Type B pancreatic cell (in vitro differentiated cells): ENCODE measurements at places on chromosomes 7 and 10. TPM values are rescaled to one million over a fixed set of nuclear protein-coding genes. Genes with fewer than 3 reads are reported as not detected.

Gene SVOPL
- 0.81 TPM in 1 of 2 replicates, not detected in the other for total RNA-seq

Gene ZNF804B
- total RNA-seq = 0.07 TPM in 1 of 2 replicates, not detected in the other

DNA sequence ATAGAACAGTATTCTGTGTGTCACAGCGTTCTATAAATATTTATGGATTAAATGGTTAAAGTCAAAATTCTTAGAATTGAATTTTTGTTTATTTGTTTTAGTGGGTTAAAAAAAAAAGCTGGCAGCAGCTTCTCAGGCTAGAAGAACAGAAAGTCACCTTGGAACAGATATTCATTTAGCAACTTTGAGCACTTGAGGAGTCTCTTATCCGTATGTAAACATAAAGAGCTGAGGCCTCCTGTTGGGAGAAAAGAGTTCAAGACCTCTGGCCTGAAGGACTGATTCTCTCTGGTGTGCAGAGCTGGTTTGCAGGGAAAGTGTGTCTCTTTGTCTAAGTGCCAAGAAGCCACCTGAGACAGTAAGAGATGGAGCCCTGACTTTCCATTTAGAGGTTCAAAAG is 109.9 kb downstream of the HERPUD2 start:
- DNase-seq = no peak

DNA sequence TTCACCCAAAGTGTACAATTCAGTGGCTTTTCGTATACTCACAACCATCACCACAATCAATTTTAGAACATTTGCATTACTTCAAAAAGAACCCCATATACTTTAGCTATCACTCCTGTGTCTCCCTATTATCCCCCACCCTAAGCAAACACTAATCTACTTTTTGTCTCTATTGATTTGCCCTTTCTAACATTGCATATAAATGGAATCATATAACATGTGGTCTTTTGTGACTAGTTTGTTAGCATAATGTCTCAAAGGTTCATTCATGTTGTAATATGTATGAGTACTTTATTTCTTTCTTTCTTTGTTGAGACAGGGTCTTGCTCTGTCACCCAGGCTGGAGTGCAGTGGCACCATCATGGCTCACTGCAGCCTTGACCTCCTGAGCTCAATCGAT is 21.0 kb upstream of the DNAJC12 start:
- no peak for DNase-seq

DNA sequence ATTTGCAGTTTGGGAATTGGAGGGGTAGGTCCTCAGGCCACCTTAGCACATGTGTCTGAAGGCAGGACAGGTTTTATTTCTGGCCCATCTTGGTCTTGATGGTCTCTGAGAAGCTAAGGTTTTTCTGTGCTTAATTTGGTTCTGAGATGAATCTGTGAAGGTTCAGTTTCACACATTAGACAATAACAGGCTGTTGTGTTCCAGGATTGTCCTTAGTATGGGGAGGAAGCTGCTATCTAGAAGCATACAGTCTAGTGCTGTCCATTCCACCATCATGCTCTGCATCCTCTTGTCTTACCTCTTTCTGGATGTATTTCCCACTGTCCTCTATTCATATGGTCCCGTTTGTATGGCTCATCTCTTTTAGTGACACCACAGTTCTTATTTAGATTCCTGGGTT is 7.1 kb downstream of the UBE2D1 start:
- no peak for DNase-seq

Gene NOS3
- 0.21 and 1.7 TPM in 2 replicates for total RNA-seq

DNA sequence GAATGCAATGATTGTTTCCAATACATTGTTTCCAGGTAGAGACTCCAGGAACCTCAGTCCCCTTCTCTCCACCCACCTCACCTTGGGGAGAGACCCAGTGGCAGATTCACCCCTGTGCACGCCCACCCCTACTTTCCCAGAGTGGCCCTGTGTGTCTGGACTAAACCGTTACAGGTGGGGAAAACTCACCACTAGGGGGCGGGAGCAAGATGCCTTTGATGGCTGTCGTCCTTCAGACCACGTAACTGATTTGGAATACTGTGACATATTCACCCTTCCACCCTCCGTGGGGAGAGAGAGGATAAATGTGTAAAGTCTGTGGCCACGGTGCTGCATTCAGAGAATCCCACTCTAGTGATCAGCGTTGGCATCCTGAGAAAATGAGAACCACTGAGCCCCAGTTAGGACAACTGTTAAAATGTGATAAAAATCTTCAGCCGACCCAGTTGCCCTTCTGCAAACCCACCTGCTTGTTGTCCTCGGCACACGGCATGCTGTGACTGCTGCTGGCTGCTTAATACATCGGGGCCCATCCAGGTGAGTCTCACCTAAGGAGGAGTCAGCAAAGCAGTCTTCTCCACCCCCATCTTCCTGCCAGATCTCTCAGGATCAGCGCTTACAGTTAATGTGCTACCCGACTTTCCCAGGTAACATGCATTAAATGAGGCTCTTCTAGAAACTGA is 41.5 kb upstream of the NMT2 start:
- DNase-seq = peak; percentile 77

DNA sequence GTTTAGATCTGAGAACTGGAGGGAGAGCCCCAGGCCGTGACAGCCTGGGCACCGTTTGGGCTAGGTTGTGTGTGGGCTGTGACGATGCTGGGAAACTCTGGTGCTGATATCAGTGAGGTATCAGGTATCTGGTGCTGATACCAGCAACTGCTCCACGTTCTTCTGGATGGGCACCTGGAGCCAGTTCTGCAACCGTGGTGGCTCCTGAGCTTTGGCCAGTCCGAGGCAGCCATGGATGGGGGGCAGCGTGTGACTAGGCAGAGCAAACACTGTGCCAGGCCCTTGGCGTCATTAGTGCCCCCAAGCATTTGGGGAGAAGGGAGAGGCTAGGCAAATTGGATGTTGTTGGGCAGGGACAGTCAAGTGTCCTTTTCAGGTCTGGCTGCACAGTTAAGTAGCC is 57.9 kb downstream of the ZNF467 start:
- DNase-seq = no peak

DNA sequence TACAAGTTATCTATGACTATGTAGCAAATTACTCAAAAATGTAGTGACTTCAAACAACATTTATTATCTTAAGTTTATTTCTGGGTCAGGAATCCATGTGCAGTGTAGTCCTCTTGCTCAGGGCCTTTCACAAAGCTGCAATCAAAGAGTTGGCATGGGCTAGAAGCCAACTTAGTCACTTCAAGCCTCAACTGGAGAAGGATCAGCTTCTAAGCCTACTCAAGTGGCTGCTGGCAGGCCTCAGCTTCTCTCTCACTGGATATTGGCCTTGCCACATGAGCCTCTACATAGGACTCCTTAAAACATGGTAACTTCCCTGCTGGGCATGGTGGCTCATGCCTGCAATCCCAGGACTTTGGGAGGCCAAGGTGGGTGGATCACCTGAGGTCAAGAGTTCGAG is 5.0 kb upstream of the NFE2L3 start:
- no peak for DNase-seq

Gene PTTG1IP2
- not detected in 2 replicates for total RNA-seq

DNA sequence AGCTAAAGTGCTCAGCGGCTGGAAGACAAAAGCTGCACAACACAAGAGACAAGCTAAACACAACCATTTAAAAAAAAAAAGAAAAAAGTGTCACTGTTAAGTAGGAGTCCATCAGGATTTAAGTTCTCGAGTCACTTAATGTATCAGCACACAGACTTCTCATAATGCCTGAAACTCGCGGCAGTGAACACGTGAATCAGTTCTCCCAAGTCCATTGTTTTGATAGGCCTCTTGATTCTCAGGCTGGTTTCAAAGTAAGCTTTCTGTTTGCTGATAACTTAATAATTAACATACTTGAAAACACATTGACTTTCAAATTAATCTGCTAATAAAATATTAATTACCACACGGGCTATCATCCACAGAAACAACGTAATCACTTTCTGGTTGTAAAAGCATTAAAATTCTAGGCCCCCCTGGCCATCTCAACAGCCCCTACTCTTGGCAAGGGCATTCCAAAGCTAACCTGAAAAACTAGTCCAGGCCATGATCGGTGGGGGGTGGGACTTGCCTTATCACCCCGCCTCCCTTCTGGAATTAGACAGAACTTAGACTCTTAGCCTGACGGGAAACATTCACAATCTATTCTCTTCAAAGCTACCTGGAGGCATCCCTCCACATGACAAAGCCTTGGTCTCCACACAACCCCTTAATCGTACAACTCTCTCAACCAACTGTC is 129.0 kb downstream of the DIP2C start:
- DNase-seq = no peak

Gene FAM25G
- total RNA-seq = not detected in 2 replicates
